ENCODE measurements at places on chromosomes 7 and 10.

DNA sequence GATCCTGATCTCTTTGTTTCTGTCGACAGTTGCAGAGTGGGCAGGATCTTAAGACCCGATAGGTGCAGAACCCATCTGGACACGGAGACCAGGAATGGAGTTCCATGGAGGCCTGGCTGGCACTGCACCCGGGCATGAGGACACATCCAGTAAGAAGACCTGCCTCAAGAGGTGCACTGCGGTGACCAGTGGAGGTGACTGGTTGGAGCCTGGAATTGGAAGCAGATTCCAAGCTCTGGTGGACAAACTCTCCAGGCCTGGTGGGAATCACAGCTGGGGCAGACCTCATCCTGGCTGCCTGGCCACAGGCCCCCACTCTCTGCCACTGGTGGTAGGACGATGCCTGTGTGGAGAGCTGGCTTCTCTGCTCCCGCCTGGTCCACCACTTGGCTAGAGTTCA lies 31.0 kb downstream of the ZNF775 start:
- no peak for DNase-seq

GRCh38 chr10:48623607-48624132 lies 18.8 kb upstream of the ARHGAP22 start:
- no peak for DNase-seq

DNA sequence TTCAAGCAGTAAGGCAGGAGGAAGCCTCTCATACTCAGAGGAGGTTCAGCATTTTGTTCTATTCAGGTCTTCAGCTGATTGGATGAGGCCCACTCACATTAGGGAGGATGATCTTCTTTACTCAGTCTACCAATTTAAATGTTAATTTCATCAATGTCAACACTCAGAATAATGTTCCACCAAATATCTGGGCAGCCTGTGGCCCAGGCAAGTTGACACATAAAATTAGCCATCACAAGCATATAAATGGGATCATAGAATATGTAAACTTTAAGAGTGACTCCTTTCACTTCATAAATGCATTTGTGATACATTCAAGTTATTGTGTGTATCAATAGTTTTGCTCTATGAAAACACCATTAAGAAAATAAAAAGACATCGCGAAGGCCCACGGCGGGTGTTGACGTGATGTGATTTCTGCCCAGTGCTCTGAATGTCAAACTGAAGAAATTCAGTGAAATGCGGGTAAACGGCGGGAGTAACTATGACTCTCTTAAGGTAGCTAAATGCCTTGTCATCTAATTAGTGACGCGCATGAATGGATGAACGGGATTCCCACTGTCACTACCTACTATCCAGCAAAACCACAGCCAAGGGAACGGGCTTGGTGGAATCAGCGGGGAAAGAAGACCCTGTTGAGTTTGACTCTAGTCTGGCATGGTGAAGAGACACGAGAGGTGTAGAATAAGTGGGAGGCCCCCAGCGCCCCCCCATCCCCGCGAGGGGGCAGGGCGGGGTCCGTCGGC lies 536.1 kb upstream of the AUTS2 start:
- no peak for DNase-seq

- no peak for DNase-seq
Observed at GRCh38 chr10:96638696-96639095, 51.9 kb upstream of the TM9SF3 start.

DNA sequence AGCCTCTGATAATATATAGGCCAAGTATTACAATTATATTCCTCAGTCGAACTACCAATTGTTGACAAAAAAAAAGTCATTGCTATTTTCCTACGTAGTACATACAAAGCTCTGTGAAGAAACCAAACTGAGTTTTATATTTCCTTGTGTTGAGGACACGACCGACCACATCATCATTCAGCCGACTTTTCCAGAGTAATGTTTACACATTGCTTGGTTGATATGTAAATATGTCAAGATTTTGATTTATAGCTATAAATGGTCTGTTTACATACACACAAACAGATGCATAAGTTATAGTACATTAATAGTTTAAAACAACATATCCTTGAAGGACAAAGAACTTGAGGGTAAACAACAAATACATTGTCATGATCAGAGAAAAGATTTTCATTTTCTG lies 121.5 kb downstream of the CRPPA start:
- DNase-seq = no peak

- DNase-seq = no peak
Observed at GRCh38 chr10:15344876-15345285, 26.2 kb downstream of the FAM171A1 start.

DNA sequence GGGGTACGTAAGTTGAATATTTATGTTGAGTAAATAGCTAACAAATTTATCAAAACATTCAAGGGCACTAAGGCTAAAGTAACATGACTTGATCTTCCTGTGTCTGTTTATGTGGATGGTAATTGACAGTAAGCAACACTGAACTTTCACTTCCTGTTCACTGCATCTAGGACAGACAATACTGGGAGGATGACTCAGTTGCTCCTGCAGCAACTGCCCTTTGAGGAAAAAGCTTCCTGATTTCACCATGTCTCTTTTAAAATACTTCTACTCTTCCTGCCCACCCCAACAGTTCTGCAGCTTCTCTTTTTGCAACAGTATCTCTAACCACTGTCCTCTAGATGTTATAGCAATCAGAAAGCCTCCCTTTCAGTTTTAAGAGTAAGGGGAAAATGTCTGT lies 76.6 kb upstream of the HGF start:
- no peak for DNase-seq

GRCh38 chr10:71058308-71058707 lies 154.1 kb upstream of the UNC5B start:
- no peak for DNase-seq

- DNase-seq = no peak
Observed at GRCh38 chr7:123485187-123485586, 49.2 kb downstream of the IQUB start.

DNA sequence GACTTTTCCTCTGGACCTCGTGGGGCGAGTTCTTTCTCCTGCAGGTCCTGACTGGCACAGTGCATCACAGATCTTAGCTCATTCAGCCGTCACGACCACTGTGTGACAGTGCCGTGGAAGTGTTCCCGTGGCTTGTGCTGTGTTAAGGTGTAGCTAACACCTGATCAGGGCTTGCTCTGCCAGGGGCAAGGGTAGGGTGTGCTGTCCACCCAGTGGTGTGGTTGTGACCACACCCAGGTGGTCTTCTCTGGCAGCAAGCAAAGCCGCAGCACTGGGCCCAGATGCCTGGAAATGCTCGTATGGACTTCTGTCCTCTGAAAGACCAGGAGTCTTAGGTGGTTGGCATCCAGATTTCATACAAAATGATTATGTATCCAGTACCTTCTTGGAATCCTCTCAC lies 86.2 kb downstream of the GLRX3 start:
- no peak for DNase-seq

GRCh38 chr10:34985823-34986222 lies 104.3 kb downstream of the CUL2 start:
- no peak for DNase-seq

GRCh38 chr7:44698046-44698580 lies 50.5 kb upstream of the ZMIZ2 start:
- no peak for DNase-seq

DNA sequence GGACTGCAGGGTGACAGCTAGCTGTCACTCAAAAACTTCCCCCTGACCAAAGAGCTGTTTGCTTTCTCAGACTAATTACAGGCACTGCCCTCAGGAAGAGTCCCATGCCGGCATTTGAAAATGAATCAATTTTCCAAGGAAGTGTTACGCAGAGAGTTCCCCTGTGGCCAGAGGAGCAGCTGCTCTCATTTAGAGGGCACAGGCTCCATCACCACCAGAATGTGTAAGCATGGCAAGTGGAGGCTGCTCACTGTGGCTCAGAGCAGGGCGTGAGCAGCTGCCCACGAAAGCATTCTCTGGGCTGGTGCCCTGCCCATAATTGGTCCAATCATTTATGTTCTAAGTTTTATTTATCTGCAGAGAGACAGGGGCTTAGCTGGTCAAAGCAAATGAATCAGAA lies 202.2 kb downstream of the RAMP3 start:
- DNase-seq = no peak

DNA sequence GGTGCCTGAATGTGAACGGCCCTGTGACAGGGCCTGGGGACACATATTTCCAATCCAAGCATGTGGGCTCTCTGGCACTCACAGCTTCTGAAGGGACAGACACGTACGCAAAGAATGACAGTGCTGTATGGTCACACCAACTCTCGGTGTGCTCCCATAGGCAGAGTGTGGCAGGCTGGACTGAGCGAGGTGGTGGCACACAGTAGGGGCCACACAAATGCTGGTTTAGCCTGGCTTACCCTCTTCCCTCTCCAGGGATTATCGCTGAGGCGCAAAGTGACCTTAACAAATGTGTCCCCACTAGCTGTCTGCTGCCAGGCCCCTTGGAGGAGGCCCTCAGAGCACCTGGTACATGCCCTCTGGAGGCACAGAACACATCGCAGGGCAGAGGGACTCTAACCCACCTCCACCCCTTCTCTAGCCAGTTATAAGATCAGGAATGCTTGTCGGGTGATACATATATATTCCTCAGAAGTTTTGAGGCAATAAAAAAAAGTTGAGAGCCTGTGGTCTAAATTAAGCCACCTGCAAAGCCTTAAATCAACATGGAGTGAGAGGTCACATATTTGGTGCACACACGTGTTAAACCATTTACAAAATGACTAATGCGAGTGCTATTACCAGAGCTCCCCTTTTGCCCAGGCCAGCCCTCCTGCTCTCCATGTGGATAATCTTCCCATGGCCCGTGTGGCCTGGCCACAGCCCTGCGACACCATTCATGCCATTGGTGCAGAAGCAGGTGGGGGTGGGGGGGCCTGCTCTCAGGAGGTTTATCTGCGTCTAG lies 262.8 kb upstream of the GRB10 start:
- DNase-seq = no peak

DNA sequence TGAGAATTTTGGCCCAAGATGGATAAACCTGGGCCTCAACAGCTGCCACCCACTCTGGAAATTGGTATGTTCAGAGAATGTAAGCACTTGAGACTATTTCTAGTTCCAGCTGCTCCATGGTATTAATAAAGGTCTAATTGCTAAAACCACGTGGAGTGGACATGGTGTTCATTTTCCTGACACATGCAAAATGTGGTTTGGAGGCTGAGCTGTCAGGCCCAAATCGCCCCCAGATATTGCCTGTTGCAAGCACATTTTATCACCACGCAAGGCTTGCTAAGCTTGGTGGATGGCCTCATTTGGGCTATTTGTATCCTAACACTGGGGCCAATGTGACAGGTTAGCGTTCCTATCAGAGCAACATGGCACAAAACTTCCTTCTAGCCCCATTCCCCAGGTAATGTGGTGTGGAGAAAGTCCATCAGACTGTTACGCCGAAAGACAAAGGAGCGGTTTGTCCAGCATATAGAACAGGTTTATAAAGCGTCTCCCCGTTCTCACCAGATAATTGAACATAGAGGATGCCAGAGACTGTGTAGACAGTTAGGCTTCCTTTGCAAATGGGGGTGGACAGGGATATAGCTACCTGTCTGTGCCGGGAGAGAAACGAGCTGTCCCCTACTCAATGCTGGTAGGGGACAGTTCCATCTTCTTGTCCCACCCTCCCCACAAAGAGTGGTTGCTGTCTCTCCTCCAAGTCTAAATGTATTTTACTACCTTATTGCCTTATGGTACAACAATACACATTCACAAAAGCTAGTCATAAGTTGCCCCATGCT lies 78.0 kb upstream of the ANKRD1 start:
- no peak for DNase-seq

GRCh38 chr10:13187135-13187534 lies 25.8 kb downstream of the MCM10 start:
- no peak for DNase-seq

DNA sequence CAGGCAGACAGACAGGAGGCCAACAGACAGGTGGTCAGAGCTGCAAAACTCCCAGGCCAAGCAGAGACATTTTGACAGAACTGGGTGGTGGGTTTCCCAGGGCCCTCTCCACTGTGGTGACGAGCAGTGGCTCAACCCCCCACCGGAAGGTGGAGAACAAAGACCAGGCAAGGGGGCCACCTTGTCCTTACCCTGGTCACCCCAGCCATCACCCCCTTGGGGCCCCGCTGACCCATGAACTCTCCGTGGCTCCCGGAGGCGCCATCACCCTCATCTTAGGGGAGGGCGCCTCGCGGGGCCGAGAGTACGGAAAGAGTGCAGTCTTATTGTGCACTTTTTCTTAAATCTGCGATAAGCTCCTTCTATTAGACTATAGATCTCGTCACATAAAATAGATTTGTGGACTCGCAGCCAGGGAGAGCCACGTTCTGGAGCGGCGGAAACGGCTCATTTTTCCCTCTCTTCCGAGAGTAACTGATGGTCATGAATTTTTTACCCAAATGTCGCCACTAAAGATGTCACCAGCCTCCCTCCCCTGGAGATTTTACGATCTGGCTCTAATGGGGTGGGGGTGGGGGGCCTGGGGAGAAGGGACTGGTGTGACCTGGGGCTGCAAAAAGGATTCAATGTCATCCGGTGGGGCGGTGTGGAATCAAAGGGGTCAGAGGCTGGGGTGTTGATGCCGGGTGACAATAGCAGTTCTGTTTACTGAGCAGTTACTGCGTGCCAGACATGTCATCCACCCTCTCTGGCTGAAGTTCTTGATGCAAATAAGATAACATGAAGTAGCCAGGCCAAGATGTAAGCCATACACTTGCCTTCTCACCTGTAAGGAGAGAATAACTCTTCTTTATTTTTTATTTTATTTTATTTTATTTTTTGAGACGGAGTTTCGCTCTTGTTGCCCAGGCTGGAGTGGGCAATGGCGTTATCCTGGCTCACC lies 71.1 kb upstream of the MYL10 start:
- no peak for DNase-seq

DNA sequence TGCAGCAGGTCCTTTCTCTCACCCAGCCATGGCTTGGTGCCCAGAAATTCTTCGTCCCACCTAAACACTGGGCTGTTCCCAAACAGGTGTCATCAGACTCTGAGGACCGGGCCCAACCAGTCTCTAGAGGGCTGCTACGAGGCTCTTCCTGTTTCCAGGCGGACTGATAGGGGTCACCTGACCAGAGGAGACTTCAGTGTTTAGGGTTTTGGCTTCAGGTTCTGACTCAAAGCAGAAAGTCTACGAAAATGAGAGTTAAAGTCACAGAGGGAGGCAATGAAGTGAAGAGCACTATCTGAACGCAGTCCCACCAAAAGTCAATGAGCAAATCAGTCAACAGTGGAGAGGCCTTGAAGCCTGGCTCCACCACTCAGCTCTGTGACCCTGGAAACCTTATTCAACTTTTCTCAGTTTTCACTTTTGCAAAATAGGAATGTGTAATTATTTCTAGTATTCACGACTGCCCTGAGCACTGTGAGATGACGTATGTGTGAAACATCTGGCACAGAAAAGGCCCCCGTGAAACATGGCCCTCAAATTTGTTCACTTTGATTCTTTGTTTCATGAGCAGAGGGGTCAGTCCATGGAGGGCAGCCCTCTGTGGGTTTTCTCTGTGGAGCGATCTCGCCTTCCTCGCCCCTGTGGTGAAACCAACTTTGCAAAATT lies 189.9 kb upstream of the PDE1C start:
- no peak for DNase-seq

DNA sequence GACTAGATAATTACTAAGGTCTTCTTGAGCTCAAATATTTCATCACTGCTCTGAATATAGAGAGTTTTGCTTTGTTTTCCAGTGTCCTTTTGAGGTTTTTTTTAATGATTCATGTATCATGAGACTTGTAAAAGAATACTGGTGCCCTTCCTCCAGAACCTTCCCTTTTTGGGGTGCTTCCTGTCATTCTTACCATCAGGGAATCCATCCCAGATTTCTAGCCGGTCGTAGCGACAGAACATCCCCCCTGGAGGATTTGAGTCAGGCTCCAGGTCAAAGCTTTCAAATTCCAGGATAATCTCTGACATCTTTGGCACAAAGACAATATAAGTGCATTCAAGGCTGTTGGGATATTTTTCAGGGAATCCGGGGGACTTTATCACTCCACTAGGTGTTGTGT lies 71.0 kb downstream of the NRP1 start:
- no peak for DNase-seq

- DNase-seq = no peak
Observed at GRCh38 chr7:21960922-21961321, 15.2 kb upstream of the CDCA7L start.
